ENCODE measurements at places on chromosomes 3 and 15. TPM values are rescaled to one million over a fixed set of nuclear protein-coding genes. Genes with fewer than 3 reads are reported as not detected.
A peak's percentile ranks its signal among the peaks of the same experiment; 100 is the strongest.

DNA sequence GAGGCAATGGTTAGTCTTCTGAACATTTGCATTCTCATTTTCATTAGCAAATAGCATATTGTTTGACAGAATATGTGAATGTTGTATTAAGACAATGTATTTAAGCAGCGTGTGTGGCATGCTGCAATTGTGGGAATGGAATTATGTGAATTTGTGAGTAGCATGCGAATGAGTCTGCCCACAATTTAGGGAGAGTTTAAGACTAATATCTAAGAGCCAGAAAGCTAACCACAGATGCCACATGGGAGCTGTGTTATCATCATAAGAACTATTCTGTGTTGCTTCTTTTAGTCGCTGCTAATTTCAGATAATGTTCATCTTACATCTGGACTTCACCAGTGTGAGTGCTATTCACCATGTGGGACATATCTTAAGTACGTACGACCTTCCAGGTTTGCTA, 494.5 kb downstream of the RBMS3 start:
- DNase-seq: no peak

- no peak for DNase-seq
Observed at GRCh38 chr3:1092771-1093170, at the start of gene CNTN6. CNTN6 (plus strand) TSS chr3:1093024; CDS start chr3:1148009, 54,985 bp downstream.

DNA sequence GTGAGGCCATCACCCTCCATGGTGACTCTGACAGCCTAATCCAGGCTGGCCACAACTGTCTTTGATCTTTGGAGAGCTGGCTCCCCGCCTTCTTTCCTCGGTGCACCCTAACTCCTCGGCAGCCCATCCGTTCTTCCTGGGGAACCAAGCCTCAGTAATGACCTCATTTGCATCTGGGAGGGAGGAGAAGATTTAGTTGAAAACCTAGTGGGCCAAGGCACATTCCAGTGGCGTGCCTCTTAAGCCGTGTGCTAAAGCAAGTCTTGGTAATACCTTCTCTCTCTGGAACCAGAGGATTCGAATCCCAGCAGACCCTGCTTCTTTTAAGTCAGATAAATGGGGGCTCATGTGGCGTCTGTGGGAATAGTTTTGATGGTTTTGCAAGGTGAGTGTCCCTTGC, 233.1 kb downstream of the EBLN2 start:
- DNase-seq: no peak

DNA sequence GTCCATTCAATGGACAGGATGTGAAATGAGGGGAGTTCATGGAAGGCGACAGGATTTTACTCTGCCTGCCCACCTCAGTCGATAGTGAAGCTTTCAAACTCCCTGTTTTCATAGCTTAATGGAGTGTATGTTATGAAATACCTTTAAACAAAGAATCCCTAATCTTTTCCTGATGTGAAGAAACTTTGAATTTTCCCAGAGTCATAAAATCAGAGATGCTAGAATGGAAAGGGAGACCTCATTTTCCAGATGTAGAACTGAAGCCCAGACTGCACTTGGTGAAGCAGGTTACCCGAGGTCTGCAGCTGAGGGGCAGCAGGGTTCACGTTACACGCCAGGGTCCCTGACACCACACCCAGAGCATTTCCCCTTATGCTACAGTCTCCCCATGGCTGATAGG, 34.7 kb upstream of the LACTB start:
- no peak for DNase-seq

DNA sequence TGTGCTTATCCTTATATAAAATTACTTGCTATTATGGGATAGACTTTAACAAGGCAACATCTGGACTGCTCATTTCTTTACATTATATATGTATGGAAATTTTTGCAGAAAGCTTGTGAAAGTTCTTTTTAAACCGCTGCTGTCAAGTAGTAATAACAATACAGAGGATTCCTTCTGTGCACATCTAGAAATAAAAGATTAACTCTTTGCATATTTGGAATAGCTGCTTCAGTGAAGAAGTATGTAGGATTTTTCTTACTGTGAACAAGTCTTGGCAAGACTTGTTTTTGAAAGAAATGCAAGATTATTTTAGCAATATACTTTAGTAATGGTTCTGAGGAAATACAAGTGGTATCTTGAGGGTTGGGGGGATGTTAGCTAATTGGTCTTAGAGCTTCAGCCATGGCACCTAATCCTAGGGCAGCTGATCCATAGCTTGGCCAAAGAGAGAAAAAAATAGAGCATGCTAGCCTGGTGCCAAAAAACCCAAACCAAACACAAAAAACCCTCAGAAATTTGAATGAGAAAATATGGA, 4.3 kb downstream of the PRKCI start:
- no peak for DNase-seq

DNA sequence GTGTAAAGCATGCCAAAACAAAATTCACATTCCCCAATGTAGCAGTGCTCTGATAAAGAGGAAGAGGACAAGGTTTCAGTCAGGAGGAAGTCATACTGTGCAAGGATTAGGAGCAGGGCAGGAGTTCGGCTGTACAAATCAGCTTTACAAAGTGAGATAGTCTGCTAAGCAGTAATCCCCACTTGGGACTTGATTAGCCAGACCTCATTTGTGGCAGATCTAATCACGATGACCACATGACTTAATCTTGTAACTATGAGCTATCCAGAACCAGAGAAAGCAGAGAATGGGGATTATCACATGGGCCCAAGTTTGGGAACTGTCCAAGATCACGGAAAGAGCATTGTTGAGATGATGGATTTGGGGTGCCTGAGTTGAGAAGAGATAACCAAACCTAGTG, 7.8 kb downstream of the DCBLD2 start:
- no peak for DNase-seq

DNA sequence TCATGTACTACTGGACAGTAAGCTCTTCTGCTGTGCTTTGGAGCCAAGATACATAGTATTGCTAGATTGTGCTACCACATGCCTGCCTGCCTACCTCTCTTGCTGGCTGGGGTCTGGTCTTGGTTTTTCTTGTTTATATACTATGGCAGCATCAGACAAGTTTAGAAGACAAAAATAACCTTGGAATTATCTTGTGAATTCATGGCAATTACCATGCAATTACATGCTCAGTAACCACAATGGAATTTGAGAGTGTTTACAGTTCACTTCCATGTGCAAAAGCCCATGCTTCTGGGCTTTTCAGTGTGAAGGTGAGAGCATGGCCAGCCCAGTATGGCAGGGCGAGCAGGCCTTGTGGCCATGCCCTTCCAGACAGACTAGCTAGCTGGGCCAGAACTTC, 48.0 kb upstream of the C15orf61 start:
- no peak for DNase-seq

GRCh38 chr15:72161361-72162132, 36.0 kb downstream of the GRAMD2A start:
- no peak for DNase-seq

GRCh38 chr3:155302891-155303290, 9.4 kb upstream of the STRIT1 start:
- DNase-seq: no peak

DNA sequence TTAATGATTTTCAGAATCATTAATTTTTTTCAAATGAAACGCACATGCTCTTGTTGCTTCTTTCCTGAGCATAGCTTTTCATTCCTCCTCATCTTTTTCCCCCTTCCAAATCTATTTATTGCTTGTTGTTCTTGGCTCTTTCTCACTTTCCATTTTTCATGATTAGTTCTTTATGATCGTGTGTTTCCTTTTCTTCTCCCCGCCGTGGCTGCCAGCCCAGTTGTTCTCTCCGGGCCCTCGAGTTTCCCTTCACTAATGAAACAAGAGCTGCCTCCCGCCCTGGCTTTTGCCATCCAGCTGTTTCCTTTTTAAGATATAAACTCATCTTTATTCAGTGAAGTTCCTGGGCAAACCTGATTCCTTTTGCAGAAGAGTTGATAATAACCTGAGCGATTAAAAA, 170.2 kb upstream of the NR2F2 start:
- DNase-seq: no peak

GRCh38 chr15:91055548-91056331, 33.3 kb upstream of the VPS33B start:
- peak; percentile 64 for DNase-seq

DNA sequence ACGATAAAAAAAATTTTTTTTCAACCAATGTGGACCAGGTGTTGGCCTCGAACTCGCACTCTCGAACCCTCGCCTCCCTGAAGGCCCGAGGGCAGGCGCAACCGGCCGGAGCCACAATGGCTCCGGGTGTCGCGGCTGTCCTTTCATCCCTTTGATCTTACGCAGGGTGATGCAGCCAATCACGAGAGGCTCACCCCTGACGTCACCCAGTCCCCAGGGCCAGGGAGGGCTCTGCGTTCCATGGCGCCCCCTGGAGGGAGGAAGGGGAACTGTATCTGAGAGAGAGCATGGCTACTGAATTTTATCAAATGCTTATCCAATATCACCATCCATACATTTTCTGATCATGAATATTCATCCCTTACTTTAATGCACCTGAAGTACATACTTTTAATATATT, 15.4 kb upstream of the GMNC start:
- DNase-seq: no peak

DNA sequence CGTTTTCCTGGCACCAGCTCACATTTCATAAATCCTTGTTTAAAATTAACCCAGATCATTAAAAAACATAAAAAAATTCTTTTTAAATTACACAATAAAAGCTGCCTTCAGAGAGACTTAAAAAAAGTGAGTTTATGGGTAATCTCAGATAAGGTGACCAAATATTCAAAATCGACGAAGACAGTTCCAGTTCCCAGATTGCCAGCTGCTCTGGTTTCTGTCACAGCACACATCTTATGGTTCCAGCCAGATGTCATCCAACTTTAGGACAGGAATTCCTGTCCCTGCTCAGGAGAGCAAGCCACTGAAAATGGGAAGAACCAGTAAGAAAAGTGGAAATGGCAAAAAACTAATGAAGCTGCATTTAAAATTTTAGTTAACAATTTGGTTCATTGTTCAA, 15.8 kb upstream of the ZNF770 start:
- no peak for DNase-seq

DNA sequence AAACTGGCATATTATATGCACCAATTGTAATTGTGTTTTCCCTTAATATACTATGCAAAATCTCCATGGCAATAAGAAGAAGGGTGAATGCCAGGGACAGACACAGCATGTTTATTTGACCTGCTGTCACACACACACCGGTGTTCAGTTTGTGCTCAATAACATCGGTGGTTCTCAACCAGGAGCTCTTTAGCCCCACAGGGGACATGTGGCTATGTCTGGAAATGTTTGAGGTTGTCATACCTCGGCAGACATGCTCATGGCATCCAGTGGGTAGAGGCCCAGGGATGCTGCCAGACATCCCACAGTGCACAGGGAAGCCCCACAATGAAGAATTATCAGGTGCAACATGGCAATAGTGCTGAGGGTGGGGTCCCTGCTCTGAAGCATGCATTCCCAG, 38.2 kb downstream of the GLB1 start:
- DNase-seq: no peak

DNA sequence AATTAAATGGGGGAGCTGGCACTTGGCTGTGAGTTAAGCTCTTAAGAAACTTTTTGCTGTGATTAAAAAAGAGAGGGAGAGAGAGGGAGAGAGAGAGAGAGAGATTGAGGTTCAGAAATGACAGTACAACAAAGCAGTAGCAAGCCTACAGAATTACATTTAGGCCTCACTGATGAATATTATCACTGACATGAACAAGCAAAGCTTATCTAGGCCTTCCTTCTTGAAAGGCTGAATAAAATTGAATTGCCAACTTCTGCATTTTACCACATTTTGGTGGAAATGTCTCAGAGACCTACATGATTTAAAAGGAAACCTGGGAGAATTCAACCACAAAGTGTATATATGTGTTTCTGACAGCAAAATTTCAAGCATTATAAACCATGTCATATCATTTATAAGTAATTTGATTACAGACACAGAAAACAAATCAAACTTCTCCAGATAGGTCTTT, 530.8 kb downstream of the SOX2 start:
- DNase-seq: no peak

GRCh38 chr15:88878720-88879184, 16.6 kb downstream of the HAPLN3 start:
- DNase-seq: no peak

DNA sequence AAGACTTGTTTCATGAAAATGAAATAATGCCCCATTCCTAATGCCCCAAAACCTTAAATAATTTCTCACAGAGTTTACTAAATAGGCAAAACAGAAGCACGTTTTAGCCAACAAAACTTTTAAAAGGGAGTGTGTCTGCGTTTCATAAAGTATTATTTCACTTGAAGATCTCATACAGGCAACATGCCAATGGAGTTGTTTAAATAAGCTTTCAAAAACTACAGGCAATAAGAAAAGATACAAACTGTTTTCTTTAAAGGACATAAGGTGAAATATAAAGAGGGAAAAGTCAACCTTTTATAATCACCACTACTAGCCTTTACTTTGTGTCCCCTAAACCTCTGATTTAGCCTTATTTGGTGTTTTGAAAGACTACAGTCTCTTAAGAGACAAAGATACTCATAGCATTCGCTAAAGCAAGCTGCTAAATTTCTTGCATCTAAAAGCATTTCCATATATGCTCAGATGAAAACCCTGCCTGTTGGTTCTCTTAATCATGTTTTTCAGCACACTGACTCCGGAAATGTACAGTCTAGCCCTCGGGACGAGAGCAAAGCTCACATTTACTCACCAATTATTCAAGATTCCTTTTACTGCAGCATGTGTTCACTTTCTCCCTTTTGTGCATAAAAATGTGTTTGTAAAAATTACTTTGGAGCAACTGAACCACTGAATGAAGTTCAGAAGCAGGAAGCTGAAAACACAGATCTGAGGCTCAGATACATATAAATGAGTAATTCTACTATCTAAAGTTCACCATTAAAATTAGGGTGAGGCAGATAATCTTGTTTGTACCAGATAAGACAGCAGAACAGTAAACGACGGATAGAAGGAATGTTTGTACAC, 119.0 kb downstream of the GOLIM4 start:
- DNase-seq: no peak

The TIGIT gene
- total RNA-seq: 8.6 TPM

The HAUS2 gene
- total RNA-seq: 25.8 TPM

The MAGI1 gene
- total RNA-seq: 47.1 TPM

The ZNF717 gene
- 13.0 TPM for total RNA-seq

The STXBP5L gene
- 0.98 TPM for total RNA-seq

The CLDN1 gene
- 48.6 TPM for total RNA-seq

The SAMMSON gene
- not detected for total RNA-seq

The LYZL4 gene
- not detected for total RNA-seq

The SKOR1 gene
- 0.25 TPM for total RNA-seq

The TMCO5A gene
- total RNA-seq: not detected

The CASR gene
- total RNA-seq: not detected

The GOLGA8G gene
- not detected for total RNA-seq

The ARPIN gene
- total RNA-seq: 20.1 TPM

Measured in vagina (tissue), 2 donors.